GM18507 (cell line): ENCODE measurements at places on chromosomes 16 and 17.
A peak's percentile ranks its signal among the peaks of the same experiment; 100 is the strongest.

- no peak for DNase-seq
These were observed 12.5 kb downstream of the PLLP start for GRCh38 chr16:57271867-57272495.

GRCh38 chr16:281660-282255, 1.2 kb upstream of the PDIA2 start:
- no peak for DNase-seq

- DNase-seq, result no peak
These were observed 4.2 kb downstream of the SOCS1 start for GRCh38 chr16:11251525-11252481.

DNA sequence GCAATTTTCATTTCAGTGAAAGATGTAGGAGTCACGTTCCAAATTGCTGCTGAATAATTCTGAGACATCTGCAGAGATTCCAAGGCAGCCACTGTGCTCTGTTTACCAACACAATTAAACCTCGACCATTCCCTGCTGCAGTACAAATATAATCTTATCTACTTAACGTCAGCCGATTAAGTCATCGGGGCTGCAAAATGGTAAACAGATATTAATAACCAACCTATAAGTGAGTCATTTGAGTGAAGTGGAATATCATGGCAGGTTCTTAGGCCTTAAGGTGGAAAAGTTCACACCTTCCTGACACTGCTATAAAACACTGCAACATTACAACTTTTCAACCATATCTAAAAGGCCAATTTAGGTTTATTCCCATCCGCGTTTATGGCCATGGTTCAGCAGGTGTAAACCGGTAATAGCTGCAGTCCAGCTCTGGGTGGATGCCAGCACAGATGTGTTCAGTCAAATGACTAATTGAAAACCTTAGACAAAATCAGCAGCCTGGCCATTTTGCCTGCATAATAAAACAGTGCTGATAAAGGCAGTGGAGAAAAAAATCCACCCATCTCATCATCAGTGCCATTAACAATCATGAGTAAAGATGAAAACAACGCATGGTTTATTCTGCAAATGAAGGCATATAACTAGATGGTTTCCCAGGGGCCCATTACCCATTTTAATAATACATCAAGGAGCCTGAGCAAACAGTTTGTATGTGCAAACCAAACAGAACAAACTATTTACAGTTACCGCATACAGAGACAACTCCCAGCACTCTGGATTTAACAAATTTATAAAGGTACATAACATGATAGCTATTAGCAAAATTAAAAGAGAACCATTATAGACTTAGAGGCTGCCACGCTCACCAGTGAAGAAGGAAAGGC, 202.9 kb upstream of the IRX3 start:
- DNase-seq, result no peak

DNA sequence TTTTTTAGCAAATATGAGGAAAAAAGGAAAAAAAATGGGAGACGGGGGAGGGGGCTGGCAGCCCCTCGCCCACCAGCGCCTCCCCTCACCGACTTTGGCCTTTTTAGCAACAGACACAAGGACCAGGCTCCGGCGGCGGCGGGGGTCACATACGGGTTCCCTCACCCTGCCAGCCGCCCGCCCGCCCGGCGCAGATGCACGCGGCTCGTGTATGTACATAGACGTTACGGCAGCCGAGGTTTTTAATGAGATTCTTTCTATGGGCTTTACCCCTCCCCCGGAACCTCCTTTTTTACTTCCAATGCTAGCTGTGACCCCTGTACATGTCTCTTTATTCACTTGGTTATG, 1.2 kb upstream of the TMEM88 start:
- DNase-seq, result no peak

DNA sequence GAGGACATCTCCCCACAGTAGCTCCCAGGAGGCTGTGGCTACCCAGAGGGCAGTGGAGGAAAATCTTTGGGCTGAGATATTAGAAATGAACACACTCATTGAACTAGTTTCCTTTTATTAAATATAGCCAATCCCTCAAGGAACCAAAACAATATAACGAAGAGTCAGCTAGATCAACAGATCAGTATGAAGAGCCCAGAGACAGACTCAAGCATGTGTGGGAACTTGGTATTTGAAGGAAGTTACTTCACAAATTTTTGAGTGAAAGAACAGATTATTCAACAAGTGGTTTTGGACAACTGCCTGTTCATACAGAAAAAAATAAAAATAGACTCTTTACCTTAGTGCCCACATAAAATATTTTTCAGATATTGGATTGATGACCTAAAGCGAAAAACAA, 183.6 kb upstream of the PMFBP1 start:
- DNase-seq, result no peak

DNA sequence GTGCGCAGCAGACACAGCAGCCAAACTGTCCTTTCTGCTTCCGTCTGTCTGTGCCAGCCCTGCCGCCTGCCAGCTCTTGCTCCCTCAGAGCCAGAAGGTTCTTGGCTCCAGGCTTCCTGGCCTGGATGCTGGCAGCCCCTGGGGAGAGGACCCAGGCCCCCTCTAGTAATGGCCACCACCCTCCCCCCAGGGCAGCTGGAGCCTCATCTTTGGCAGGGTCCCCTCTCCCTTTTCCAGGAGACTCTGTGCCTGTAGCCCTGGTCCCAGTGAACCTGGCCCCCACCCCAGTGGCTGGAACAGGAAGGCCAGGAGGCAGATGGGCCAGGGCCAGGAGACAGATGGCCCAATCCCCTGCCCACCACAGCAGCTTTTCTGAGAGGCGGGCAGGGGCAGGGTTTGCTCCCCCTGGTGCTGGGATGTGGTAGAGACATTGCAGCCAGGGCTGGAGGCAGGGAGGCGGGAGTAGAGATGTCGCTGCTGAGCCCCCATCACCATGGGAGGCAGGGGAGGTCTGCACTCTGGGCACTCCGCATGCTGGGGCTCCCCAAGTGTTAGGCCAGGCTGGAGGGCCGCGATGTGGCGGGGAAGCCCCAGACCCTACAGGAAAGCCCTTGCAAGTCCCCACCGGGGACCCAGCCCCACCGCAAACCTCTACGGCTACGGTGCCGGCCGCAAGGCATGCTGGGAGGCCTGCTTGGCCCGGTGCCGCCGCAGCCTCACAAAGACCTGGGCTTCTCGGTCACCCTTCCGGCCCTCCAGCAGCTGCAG, 16.7 kb downstream of the UNC13D start:
- DNase-seq, result peak; percentile 67

DNA sequence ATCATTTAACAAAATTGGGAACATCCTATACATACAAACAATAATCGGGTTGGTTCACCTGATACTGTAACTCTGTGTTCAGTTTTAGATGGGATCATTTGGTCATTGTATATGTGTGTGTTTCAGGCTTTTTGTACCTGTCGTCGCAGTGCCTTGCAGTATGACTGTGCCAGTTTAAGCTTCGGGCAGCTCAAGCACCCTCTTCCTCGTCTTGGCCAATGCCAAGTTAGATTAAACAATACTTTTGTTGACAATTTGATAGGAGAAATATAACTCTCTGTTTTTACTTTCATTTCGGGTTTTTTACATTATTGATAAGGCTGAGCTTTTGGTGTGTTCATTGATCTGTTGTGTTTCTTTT, 37.0 kb upstream of the ARHGAP17 start:
- DNase-seq, result no peak

DNA sequence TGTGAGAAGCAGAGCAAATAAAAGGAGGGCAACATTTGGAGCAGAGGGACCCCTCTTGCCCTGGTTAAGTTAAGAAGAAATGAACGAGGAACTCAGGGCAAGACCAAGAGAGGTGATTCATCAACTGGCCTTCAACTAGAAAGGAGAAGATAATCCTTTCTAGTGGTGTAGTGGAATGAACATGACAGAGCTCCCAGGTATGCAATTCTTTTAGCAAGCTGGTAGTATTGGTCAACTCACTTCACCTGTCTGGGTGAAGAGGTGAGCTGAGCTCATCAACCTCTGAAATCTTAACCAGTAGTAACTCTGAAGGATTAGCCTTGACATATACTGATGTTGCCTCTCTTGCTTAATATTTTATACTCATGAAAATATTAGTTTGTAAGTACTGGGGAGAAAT, 1024.7 kb upstream of the GOT2 start:
- DNase-seq, result no peak

GRCh38 chr17:17729620-17730249, 48.5 kb downstream of the RAI1 start:
- no peak for DNase-seq

- no peak for DNase-seq
These were observed 53.5 kb downstream of the SMURF2 start for GRCh38 chr17:64608571-64608981.

- no peak for DNase-seq
These were observed 17.7 kb upstream of the ZNF594 start for GRCh38 chr17:5209396-5209795.
